ENCODE measurements at places on chromosomes 4 and X. TPM values are rescaled to one million over a fixed set of nuclear protein-coding genes. Genes with fewer than 3 reads are reported as not detected.

The ERAS gene
- total RNA-seq: not detected

The LRIT3 gene
- total RNA-seq: 0.15 TPM

The SPANXN3 gene
- not detected for total RNA-seq

The ADGRG4 gene
- total RNA-seq: under 0.01 TPM

The SCOC gene
- total RNA-seq: 66.3 TPM

The SPANXN4 gene
- not detected for total RNA-seq

The REPS2 gene
- total RNA-seq: 0.99 TPM

The WDR17 gene
- 3.3 TPM for total RNA-seq

The C4orf36 gene
- 3.1 TPM for total RNA-seq

The XAGE1A gene
- total RNA-seq: not detected

The RENBP gene
- total RNA-seq: 1.5 TPM

The PDGFRA gene
- total RNA-seq: 432 TPM

The PABPC4L gene
- total RNA-seq: 0.17 TPM

The HMX1 gene
- total RNA-seq: not detected

The IL13RA2 gene
- 44.8 TPM for total RNA-seq

The TEX13B gene
- total RNA-seq: not detected

The COL4A5 gene
- 42.5 TPM for total RNA-seq

The TAF7L gene
- 0.58 TPM for total RNA-seq

The MAGEB10 gene
- 0.17 TPM for total RNA-seq

The TCEAL6 gene
- not detected for total RNA-seq

The CXCL6 gene
- total RNA-seq: 3.5 TPM

The PDZD4 gene
- total RNA-seq: 0.33 TPM

The RTL9 gene
- total RNA-seq: 0.17 TPM

The G3BP2 gene
- 161 TPM for total RNA-seq

The TCEAL7 gene
- total RNA-seq: 43.7 TPM

The UGT2B10 gene
- not detected for total RNA-seq

The ABCG2 gene
- 1.0 TPM for total RNA-seq

The RLIM gene
- total RNA-seq: 66.3 TPM

The CCDC110 gene
- total RNA-seq: 2.5 TPM

The PCSK1N gene
- not detected for total RNA-seq

The TRIM75 gene
- total RNA-seq: not detected

The ENAM gene
- 0.17 TPM for total RNA-seq

The VCX gene
- not detected for total RNA-seq

The HAND2 gene
- total RNA-seq: 0.58 TPM

The LRRC66 gene
- 0.83 TPM for total RNA-seq

The OPHN1 gene
- 8.3 TPM for total RNA-seq

The SMIM31 gene
- not detected for total RNA-seq

The EXOC1L gene
- not detected for total RNA-seq

The FGA gene
- not detected for total RNA-seq

The UGT8 gene
- 0.17 TPM for total RNA-seq

The CLCN4 gene
- 5.8 TPM for total RNA-seq

The SERTM2 gene
- under 0.01 TPM for total RNA-seq

The ARHGAP6 gene
- total RNA-seq: 10.3 TPM

The RASSF6 gene
- under 0.01 TPM for total RNA-seq

The SSX2B gene
- total RNA-seq: not detected

The FGB gene
- total RNA-seq: not detected

The TNIP3 gene
- 0.17 TPM for total RNA-seq

The PAGE5 gene
- total RNA-seq: not detected

The PAGE1 gene
- not detected for total RNA-seq

The SATL1 gene
- total RNA-seq: not detected

The JADE3 gene
- 4.4 TPM for total RNA-seq

The TMSB15A gene
- total RNA-seq: 10.2 TPM

The CYP2U1 gene
- total RNA-seq: 14.1 TPM

The LONRF3 gene
- total RNA-seq: 0.33 TPM
